ENCODE measurements at places on chromosomes 3 and 15. TPM values are rescaled to one million over a fixed set of nuclear protein-coding genes. Genes with fewer than 3 reads are reported as not detected.

GRCh38 chr3:11733914-11734313 lies 90.2 kb upstream of the VGLL4 start:
- no peak for DNase-seq

- DNase-seq = no peak
Measured at GRCh38 chr15:34693053-34693744, 61.6 kb downstream of the GJD2 start.

GRCh38 chr15:40269604-40270003 lies 13.3 kb downstream of the ANKRD63 start:
- no peak for DNase-seq

Gene FEZF2
- total RNA-seq = not detected

- DNase-seq = peak; percentile 29
Measured at GRCh38 chr3:170563712-170564423, 22.0 kb downstream of the SLC7A14 start.
